Activated CD8-positive, alpha-beta memory T cell treated with anti-CD3 and anti-CD28 coated beads for 48 hours (primary cell): ENCODE measurements at places on chromosomes 5 and 9.

GRCh38 chr5:142977363-142978051, 207.3 kb downstream of the ARHGAP26 start:
- peak; percentile 27 for DNase-seq

DNA sequence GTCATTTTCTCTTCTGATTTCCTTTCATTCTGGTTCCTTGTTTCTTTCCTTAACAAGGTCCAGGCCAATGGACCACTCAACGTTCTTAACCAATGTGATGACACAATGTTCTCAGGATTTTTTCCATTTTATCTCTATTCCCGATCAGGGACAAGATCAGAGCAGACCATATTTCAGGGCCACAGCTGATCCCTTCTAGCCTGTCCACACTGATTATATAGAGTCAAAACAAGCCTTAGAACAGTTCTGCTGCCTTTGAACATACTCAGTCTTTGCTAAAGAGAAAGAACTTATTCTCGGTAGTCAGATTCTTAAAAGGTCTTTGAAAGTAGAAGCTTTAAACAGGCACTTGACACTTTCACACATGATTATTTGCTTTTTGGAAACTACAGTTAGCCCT, 188.4 kb downstream of the ADAMTSL1 start:
- DNase-seq, result no peak

- no peak for DNase-seq
Observed at GRCh38 chr5:63262185-63262981, 683.8 kb downstream of the LRRC70 start.

DNA sequence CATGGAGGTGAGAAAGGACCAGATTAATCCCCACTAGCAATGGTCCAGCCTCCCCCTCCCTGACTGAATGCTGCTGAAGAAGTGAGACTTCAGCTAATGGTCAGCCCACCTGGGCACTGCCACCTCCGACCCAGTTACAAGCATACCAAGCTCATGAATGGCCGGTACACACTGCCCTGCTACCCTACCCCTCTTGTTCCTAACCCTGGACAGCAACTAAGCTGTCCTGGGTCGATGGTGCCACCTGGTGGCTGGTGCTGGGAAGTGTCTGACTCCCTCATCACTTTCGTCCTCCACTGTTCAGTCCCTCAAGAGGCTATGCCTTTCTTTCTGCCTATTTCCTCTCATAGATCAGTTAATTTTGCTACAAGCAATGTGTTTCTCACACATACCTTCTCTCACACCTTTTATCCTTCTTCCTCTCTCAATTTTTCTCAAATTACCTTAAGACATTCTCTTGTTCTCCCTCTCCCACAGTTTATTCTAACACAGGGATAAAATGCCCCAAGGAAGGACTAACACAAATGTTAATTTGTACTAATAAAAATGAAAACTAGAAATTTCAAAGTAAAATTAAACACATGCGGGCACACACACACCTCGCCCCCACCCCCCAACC, 42.4 kb downstream of the PAX5 start:
- DNase-seq, result peak; percentile 27

- no peak for DNase-seq
Observed at GRCh38 chr9:94767331-94768072, 41.0 kb downstream of the AOPEP start.

DNA sequence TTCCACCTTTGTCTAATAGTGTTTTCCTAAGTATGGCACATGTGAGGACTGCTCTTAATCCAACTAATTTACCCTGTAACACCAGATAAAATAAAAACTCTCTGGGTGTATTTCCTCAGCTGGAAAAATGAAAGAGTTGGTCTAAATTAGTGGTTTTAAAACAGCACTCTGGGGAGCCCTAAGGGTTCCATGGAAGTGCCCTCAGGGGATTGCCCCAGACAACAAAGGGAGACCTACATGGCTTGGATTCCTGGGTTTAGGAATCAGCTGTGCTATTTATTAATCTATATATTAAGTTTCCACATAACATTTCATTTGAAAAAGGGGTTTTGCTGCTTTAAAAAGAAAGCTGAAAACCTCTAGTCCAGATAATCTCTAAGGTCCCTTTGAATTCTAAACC, 20.2 kb downstream of the ADAMTS6 start:
- DNase-seq, result no peak

DNA sequence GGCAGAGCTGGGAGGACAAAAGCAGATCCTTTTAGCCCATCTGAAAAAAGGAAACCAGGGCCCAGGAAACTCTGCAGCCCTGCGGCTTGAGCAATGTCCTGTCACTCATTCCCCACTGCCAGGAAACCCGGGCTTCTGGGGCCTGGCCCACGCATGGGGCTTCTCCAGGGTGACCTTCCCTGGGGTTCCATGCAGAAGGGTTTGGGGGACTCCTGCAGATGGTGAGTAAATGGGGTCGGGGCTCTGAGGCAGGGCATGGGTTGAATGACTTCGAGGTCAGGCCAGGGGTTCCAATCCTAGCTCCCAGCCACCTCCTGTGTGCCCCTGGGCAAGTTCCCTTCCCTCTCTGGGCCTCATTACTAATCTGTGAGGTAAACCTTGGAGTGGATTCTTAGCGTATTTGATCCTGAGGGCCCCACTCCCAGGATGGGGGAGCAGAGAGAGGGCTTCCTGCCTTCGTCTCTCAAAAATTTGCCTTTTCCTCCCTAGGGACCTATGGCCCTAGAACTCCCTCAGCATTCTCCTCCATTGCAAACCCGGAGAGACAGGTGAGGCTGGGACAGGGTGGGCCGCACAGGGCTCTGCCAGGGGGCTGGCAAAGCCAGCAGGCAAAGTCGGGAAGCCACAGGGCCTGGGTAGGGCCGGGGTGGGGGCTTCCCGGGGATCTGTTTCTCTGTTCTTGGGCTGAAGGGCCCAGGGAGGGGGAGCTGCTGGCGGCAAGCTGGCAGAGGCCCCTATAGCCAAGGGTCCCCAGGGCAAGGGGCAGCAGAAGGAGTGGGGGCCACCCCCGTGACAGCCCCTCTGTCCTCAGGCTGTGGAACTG, 25.8 kb downstream of the ADGRD2 start:
- DNase-seq, result no peak

- DNase-seq, result no peak
Observed at GRCh38 chr5:137728048-137728447, 7.8 kb downstream of the KLHL3 start.

DNA sequence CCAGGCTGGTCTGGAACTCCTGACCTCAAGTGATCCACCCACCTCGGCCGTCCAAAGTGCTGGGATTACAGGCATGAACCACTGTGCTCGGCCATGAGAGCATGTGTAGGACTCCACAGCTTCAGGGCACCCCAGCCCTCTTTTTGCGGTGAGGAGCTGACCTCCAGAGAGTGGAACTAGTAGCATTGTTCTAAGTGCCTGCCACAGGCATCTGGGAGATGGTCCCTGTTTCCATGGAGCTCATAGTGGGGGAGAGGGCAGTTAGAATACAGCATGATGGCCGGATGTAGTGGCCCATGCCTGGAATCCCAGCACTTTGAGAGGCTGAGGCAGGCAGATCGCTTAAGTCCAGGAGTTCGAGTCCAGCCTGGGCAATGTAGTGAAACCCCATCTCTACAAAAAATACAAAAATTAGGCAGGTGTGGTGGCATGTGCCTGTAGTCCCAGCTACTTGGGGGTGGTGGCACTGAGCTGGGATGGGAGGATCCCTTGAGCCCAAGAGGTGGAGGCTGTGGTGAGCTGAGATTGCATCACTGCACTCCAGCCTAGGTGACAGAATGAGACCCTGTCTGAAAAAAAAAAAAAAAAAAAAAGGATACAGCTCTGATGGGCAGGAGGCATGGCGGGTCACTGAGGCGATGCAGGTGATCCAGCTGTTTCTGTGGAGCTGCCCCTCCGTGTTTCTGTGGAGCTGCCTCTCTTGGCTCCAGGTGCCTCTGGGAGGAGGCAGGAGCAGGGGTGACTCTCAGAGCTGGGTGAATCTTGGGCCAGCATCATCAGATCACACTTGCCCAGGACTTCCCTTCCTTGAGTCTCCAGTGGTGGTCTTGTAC, 4.2 kb downstream of the ASS1 start:
- no peak for DNase-seq

DNA sequence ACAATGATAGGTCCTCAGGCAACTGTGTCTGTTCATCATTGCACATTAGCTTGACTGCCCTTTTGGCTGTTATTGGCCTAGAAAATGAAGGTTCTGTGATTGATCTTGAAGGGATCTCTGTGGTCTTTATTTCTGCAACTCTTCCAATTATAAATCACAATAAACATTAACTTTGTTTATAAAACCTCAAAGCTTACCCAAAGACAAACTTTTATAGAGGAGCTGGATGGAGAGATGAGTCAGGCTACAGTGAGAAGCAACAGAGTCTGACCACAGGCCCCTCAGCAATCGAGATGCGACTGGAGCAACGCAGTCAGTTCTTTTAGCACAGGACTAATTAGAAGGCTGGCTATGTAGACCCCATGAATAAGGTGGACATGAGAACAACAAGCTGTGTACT, 5.3 kb downstream of the MACROH2A1 start:
- DNase-seq, result no peak

GRCh38 chr5:180098526-180098925, 27.0 kb upstream of the RNF130 start:
- DNase-seq, result no peak

DNA sequence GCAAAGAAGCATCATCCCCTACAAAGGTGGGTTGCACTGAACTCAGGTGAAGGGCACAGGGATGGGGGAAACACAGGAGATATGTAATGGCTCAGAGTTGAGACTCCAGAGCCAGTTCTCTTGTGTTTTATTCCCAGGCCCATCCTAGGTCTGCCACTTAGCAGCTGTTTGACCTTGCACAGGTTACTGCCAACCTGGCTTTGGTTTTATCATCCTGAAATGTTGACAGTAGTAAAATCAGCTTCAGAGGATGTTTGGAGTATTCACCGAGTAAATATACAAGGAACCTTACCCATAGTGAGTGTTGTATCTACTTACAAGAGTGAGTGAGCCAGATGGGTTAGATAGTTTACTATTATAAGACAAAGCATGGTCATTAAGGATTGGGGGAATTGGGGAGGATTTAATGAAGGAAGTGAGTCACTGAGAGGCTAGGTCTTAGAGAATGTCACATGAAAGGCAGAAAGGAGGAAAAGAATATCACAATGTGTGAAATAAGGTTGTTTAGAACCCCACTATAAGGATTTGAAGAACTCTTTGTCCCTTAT, 141.3 kb downstream of the MAN2A1 start:
- no peak for DNase-seq

DNA sequence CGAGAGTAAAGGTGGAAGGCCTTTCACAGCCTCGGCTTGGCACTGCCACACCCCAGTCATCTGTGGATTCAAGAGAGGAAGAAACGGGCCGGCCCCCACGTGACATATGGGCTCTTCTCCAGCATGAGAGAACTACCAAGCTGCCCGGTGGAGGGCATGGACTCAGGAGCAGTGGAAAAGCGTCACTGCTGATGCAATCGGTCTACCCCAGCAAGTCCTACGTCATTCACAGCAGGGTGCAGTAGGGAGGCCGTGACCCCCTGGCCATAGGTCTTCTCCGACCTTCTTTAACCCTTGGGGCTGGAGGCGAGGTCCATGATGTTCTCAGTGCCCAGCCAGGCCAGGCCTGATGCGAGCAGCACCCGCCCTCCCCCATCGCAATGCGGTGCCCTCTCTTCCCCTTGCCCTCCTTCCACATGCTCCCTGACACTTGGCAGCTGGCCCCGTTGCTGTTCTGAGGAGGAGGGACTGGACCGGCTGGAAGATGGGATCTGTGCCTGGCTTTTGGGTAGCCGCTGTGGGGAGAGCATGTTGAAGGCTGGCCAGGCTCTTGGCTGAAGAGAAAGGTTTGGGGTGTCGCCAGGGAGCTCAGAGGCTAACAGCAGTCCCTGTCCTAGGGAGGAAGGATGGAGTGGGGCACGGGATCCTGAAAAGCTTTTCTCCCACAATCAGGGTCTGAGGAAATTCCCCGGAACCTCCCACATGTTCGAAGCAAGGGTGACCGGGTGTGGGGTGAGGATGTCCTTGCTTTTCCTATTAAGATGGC, 89.8 kb downstream of the LIFR start:
- no peak for DNase-seq
